Glomerular endothelial cell (primary cell): ENCODE measurements at places on chromosomes 2 and 18. TPM values are rescaled to one million over a fixed set of nuclear protein-coding genes. Genes with fewer than 3 reads are reported as not detected.

Gene FSHR
- not detected in 2 replicates for total RNA-seq

DNA sequence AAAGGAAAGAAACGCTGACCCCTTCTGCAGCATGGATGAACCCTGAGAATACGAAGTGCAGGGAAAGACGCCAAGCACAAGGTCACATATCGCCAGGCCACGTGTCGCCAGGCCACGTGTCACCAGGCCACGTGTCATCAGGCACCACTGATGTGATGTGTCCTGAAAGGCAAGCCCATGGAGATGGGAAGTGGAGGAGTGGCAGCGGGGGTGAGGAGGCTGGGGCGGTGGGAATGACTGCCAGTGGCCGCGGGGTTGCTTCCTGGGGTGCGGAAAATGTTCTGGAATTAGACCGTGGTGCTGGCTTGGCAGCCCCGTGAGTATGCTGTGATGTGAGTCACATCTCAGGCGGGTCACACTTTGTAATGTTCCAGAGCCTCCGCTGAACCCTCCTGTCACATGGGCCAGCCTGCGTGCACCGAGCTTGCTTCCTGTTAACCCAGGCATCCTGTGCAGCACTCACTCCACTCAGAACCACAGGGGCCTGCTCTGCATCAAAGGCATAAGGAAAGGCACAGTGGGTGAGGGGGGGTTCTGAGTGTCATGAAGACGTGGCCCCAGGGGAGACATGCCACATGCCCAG, 39.0 kb downstream of the SLC66A2 start:
- no peak for DNase-seq

- DNase-seq = no peak
These were observed 67.4 kb upstream of the ACVR2A start for GRCh38 chr2:147777394-147777793.

DNA sequence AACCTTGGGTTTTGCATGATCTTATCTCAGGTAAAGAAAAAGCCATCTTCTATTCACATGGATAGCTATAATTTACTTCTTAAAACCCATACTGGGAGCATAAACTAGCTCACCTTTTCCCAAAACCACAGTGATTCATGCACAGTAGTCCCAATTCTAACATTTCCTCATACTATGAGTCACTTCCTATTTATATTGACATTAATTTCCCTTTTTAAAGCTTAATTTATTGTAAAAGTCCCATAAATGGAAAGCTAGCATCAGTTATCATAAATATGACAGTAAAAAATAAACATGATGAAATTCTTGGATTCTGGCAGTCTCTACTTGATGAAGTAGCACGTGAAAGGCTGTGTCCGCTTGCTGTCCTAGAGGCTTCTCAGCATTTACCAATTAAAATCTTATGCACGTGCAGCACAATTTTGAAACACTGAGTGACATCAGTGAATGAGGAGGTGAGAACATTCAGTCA, 180.1 kb downstream of the CDH2 start:
- DNase-seq = no peak

GRCh38 chr2:98127229-98127989, 40.4 kb downstream of the VWA3B start:
- no peak for DNase-seq

Gene GPAT2
- 4.2 and 5.7 TPM in 2 replicates for total RNA-seq

Gene DIS3L2
- total RNA-seq = 22.3 and 33.5 TPM in 2 replicates

Gene UCN
- 1.4 TPM in 1 of 2 replicates, not detected in the other for total RNA-seq

Gene GALNT5
- 0.48 and 2.6 TPM in 2 replicates for total RNA-seq

GRCh38 chr2:153986488-153987229, 114.9 kb downstream of the GALNT13 start:
- DNase-seq = no peak
